Endothelial cell of umbilical vein (primary cell): ENCODE measurements at places on chromosomes 2 and 18. TPM values are rescaled to one million over a fixed set of nuclear protein-coding genes. Genes with fewer than 3 reads are reported as not detected.

DNA sequence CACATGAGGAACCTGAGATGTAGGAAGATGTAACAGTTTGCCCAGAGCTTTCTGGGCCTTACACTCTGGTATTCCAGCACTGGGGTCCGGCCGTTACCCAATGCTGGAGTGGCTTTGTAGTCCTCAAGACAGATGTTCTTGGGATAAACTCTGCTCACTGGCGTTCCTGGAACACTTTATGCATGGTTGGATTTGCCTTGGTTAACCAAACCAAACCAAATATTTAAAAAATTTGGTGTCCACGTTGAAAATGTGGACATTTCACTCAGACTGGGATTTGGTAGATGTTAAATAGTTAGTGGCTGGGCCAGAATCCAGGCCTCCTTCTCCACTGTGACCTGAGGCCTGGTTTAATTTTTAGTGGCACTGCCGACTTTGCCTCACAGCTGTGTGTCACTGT, 81.5 kb downstream of the ACOXL start:
- DNase-seq, result no peak

DNA sequence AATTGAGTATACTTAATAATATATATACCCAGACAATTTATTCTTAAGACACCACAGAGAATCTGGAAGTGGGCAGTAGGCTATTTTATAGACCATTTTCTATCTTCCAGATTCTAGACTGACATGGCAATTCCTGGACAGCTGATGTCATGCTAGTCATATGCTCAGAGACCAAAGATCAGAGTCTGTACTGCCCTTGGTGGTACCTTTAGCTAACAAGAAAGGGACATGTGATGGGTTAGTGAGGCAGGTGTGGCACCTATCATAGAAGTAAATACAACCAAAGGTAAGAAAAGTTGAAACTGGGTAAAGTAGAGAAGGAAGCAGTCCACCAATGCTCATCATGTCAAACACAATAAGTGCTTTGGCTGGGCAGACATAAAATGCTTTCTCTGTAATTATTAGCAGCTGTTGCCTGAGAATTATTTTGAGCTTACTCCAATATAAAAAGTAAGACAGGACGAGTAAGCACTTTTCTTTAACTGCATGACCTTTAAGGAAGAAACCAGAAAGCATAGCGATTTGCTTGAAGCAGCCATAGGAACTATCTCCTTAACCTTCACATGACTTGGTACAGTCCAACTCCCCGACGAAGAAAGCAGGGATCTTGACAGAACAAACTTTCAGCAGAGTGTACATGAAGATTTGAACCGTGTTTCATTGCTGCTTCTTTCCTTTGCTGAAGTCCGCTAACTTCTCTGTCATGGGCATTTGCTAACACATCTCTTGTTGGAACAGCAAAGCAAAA, 47.1 kb downstream of the SLC40A1 start:
- no peak for DNase-seq

DNA sequence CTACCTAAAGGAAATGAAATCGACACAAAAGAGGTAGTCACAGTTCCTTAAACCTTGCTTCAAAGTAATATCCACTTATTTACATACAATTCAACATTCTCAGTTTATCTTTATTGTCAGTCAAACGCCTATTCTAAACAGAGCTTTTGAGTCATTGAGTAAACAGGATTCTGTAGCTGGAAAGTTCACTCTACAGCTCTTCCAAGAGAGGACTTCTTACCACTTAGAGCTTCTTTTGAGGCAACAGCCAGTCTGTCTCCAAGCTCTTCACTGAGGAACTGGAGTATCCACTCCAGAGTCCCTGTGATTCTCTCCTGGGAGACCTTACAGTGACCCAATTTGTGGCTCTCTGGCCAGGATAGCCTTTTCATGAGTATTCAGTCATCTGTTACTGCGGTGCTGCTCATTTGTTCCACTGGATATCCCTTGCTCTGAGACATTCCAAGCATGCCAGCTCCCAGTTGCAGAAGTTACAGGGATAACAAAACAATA, 210.9 kb upstream of the OSR1 start:
- DNase-seq, result no peak

- no peak for DNase-seq
These were observed 269.0 kb downstream of the CDCA7 start for GRCh38 chr2:173623438-173624319.

The KIDINS220 gene
- polyA plus RNA-seq, result 33.9 and 44.9 TPM in 2 replicates

The PLCL1 gene
- 0.60 and 0.79 TPM in 2 replicates for polyA plus RNA-seq
